Fibroblast of skin of abdomen (primary cell): ENCODE measurements at places on chromosomes 13 and 19.

DNA sequence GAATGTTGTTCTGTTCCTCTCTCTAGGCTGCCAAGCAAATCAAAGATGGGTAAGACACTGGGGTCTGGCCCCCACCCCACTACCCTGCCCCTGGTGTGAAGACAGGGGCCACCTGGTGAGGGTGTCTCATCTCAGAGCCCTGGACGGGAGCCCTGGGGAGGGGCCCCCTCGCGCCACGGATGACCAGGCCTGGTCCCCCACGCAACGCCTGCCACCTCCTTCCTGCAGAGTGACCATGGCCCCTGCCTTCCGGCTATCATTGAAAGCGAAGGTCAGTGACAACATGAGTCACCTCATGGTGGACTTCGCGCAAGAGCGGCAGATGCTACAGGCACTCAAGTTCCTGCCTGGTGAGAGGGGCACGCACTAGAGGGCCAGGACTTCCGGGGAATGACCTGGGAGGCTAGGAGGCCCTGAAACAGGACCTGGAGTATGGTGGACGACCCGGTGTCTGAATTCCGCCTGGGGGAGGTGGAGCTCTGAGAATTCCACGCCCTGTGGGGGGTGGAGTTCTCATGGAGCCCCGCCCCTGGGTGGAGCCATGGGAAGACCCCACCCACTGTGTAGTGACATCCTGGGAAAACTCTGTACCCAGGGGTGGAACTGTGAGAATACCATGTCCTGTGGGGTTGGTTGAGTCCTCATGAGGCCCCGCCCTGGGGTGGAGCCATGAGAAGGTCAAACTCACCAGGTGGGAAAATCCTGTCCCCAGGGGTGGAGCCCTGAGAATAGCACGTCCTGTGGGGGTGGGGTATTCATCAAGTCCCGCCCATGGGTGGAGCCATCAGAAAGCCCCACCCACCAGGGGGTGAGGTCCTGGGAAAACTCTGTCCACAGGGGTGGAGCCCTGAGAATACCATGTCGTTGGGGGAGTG, 6.1 kb downstream of the FSD1 start:
- no peak for DNase-seq

DNA sequence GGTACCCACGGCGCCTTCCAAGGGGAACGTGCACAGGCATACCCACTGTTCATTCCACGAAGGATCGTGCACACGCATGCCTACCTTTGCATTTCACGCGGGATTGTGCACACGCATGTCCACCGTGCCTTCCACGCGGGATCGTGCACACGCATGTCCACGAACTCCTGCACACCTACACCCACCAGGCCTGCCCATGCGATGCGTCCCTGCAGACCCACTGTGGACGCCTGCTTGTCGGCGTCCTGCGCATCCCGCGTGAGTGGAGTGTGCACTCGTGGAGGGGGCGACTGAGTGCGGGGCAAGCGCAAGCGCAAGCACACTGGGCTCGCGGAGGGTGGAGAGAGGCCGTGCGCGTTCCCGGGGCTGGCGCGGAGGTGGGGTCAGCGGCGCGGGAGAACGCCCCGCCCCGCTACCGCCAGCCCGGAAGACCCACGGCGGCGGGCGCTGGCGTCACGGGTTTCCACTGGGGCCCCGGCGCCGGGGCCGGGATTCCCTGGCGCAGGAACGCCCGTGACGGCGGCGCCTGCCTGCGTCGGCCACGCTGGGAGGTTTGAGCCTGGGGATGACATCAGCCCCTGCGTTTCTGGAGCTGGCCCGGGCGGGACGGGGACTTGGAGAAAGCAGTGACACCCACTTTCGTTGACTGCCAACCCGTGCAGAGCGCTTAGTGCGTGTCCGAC, 18.7 kb downstream of the GADD45B start:
- DNase-seq = peak; percentile 84

DNA sequence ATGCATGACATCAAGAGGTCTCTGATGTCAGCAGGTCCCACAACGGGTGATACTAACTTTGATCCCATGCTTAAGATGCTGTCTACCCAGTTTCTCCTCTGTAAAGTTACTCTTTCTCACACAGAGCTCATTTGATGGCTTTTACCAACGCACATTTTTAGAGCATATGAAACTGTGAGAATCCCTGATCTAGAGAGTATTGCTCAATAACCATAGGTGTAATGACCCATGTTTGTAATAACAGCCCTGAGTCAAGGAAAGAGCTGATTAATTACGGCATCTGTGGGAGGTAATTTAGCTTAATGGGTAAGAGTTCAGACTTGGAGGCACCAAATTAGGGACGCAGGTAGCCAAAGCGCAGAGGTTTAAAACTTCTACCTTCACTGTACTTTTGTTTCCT, 18.0 kb upstream of the IZUMO2 start:
- no peak for DNase-seq

GRCh38 chr19:8607386-8607785, 3.1 kb downstream of the ADAMTS10 start:
- peak; percentile 38 for DNase-seq

- DNase-seq = peak; percentile 58
These were observed 962 bp upstream of the IRS2 start for GRCh38 chr13:109787135-109787954.

DNA sequence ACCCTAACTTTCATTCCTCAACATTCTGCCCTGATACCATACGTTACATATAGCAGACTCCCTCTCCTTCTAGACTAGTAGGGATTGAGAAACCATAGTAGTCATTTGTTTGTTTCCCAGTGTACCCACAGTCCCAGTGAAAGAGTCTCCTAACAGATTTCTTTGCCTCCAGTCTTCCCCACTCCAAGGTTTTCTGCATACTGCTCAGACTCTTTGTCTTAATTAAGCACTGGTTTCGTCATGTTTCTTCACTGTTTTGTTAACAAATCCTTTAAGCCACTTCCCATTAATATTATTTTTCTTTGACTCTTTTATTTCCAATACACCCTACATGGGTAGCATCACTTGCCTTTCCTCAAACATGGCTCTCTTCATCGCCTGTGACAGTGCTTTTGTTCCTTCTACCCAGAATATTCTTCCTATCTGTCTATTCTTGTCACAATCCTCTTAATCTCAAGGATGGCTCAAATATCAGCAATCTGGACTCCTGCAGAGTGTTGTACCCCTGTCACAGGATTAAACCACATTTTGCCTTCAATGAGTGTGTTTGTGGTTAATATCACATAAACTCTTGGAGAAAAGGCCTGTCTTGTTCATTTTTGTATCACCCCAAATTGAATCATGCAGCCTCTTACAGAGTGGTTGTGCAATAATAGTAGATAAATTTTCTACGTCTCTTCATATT, 92.7 kb upstream of the KLF12 start:
- peak; percentile 73 for DNase-seq

DNA sequence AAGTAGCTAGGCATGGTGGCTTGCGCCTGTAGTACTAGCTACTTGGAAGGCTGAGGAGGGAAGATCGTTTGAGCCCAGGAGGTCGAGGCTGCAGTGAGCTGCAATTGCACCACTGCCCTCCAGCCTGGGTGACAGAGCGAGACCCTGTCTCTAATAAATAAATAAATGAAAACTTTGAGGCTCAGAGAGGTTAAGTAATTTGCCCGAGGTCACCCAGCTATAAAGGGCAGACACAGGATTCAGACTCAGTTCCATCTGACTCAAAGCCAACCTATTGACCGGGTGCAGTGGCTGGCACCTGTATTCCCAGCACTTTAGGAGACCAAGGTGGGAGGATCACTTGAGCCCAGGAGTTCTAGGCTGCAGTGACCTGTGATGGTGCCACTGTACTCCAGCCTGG, 7.4 kb upstream of the OLFM2 start:
- DNase-seq = no peak
